ENCODE measurements at places on chromosomes 12 and 14. TPM values are rescaled to one million over a fixed set of nuclear protein-coding genes. Genes with fewer than 3 reads are reported as not detected.

GRCh38 chr14:39417014-39417413 is 15.2 kb downstream of the FBXO33 start:
- no peak for DNase-seq

The OR4K1 gene
- total RNA-seq, result not detected

- DNase-seq, result no peak
Measured at GRCh38 chr12:88579601-88580050, 645 bp downstream of the KITLG start.

DNA sequence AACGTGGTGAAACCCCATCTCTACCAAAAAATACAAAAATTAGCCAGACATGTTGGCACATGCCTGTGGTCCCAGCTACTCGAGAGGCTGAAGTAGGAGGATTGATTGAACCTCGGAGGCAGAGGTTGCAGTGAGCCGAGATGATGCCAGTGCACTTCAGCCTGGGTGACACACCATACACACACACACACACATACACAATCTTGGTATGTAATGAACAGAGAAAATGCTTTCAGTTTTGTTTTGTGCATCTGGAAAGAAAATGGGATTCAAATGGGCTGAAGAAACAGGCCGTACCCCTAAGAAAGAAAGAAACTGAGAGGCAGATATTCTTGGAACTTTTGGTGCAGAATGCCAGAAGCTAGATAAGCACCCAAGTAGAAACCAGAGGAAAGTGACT is 107.2 kb downstream of the PDE3A start:
- DNase-seq, result no peak

- no peak for DNase-seq
Measured at GRCh38 chr14:70665448-70666360, 24.0 kb downstream of the TTC9 start.

DNA sequence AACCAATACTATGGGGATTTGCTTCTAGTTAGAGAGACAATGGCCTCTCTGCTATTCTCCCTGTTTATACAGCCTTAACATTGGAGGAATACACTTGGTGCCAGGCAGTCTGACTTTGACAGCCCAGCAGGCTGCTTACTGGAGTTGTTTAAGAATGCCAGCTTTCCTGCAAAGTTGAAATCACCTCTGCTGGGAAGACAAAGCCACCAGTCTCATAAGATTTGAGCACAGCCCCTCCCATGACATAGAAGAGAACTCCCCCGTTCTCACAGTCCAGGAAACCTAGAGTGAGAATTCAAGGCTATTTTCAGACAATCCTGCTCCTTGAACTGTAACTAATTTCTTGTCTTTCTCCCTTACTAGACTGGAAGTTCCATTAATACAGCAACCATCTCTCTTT is 21.1 kb upstream of the CATSPERB start:
- DNase-seq, result no peak
